ENCODE measurements at places on chromosomes 3 and 15.

- DNase-seq: peak; percentile 11
Observed at GRCh38 chr15:61621146-61621545, 392.0 kb upstream of the RORA start.

DNA sequence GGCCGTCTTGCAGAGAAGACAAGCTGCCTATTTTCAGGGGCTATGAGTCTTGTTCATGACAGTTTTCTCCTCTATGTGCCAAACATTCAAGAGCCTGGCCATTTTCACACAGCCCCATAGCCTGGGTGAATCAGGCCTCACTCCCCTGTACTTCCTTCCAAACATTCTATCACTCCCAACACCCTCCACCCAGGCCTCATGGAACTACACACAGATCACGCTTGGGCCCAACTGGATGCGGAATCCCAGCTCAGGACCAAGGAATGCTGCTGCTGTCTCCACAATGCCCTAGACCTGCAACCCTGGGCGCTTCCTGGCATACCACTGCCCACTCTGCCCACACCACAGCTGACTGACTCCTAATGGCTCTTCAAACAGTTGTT lies 39.4 kb upstream of the PCSK6 start:
- DNase-seq: no peak

DNA sequence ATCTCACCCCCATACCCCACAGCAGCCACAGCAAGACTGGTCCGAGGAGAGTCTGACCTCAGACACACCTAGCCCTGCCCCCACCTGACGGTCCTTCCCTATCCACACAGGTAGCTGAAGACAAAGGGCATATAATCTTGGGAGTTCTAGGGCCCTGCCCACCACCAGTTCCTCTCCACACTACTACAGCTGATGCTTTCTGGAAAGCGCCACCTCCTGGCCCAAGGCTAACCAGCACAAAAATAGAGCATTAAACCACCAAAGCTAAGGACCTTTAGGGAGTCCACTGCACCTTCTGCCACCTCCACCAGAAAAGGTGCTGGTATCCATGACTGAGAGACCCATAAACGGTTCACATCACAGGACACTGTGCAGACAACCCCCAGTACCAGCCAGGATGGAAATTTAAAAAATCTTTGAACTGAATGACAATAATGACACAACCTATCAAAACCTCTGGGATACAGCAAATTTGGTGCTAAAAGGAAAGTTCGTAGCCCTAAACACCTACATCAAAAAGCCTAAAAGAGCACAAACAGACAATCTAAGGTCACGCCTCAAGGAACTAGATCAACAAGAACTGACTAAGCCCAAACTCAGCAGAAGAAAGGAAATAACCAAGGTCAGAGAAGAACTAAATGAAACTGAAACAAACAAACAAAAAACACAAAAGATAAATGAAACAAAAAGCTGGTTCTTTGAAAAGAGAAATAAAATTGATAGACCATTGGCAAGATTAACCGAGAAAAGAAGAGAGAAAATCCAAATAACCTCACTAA lies 122.1 kb upstream of the TPRG1 start:
- DNase-seq: no peak

DNA sequence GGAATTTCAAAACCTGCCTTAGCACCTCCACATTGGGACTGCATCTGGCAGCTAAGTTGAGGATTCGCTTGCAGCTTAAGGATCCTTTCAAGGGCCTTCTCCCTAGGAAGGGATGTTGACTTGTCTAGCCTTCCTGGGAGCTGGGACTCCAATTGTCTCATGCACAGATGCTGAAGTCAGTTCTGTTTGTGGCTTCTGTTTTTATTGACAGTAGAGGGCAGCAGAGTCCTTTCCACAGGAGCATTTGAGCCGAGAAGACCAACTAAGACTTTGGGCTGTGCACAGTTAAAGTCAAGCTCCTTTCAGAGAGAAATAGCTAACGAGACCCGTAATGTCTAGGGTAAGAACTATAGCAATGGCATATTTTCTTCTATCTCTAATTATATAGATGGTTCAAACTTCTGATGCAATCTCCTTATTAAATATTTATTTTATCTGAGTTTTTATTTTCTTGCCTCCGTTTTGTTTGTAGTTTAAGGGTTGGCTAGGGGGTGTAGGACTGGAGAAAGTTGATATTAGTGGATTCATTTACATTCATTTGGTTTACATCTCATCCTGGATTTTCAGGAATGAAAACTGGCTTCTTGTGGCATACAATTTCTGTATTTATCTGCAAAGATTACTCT lies 59.7 kb upstream of the KBTBD8 start:
- DNase-seq: peak; percentile 67

- no peak for DNase-seq
Observed at GRCh38 chr3:55487381-55488241, 505 bp upstream of the WNT5A start.

DNA sequence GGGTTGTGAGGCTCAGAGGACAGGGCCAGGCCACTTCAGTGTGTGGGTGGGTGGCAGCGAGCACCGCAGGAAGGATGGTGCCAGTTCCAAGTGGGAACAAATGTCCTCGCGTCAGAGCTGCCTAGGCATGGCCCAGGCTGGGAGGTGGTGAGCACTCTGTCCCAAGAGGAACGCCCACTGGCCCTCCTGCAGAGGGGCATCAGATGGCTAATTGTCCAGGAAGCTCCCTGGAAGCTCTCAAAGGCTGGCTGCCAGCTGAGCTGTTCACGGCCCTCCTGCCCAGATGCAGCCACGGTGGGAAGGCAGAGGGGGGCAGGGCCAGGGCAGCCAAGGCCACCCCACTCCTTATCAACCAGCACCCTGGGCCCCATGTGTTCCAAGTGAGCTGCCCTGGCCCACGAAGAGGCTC lies 55.2 kb downstream of the IQSEC1 start:
- DNase-seq: no peak

GRCh38 chr15:65870889-65871533 lies 1.7 kb downstream of the RAB11A start:
- peak; percentile 58 for DNase-seq

GRCh38 chr15:43927203-43927602 lies 100.4 kb downstream of the WDR76 start:
- DNase-seq: no peak

GRCh38 chr3:98573181-98573728 lies 20.2 kb downstream of the CPOX start:
- no peak for DNase-seq

DNA sequence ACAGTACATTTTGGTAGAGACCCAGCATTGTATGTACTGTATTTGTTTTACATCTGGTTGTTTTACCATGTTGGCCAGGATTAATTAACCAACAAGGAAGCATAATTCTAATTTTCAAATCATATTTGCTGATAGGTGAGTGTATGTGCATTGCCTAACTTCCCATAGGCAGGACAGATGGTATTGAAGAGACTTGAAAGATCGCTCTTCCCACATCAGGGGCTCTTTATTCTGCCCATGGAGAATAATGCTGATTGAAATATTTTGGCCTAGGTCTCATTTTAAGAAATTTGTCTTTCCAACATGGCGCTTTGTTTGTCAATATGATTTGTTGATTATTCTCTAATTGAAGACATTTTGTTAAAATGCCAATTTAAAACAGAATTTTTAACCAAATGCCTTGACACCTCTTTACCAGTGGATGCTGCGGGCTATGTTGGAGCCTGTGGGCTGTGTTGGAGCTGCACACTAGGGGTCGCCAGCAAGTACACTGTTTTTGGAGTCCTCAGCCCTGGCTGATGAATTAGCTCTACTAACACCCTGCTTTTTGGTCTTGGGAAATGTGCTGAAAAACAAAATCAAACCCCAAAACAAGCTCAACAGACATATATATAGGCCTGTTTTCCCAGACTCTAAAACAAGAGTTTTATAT lies 5.3 kb downstream of the P2RY12 start:
- DNase-seq: peak; percentile 54

DNA sequence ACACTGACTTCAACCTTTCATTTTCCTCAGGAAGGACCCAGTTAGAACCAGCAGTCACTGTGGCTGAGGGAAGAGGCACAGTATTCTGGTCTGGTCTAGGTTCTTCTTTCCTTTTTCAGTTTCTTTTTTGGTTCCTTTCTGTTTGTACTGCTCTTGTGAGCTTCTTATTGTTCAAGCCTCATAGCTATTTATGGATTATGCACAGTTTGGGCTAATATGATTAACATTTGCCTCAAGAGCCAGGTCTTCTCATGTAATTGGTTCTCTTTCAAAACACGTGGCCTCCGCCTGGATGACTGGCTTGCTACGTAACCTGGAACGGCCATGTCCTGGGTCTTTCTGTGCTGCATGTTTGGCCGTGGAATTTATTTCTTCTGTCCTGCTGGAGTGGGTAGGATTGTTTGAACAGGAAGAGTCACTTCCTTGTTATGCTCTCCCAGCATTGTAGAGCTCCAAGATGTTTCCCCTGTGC lies 43.3 kb downstream of the RBMS3 start:
- no peak for DNase-seq

- peak; percentile 59 for DNase-seq
Observed at GRCh38 chr15:61835496-61836106, 224.6 kb downstream of the VPS13C start.

GRCh38 chr3:112445839-112446238 lies 53.4 kb downstream of the BTLA start:
- DNase-seq: no peak
